ENCODE measurements at places on chromosomes 5 and 9.

GRCh38 chr9:70324963-70325362, 66.2 kb downstream of the SMC5 start:
- no peak for DNase-seq

- DNase-seq: peak; percentile 4
Measured at GRCh38 chr9:406886-407654, 192.4 kb downstream of the DOCK8 start.

GRCh38 chr9:7209990-7210389, 452.2 kb downstream of the KDM4C start:
- DNase-seq: no peak

GRCh38 chr5:219991-220390, 1.9 kb downstream of the SDHA start:
- no peak for DNase-seq

GRCh38 chr5:57779383-57780223, 297.0 kb upstream of the ACTBL2 start:
- no peak for DNase-seq
